ENCODE measurements at places on chromosomes 7 and 10.

DNA sequence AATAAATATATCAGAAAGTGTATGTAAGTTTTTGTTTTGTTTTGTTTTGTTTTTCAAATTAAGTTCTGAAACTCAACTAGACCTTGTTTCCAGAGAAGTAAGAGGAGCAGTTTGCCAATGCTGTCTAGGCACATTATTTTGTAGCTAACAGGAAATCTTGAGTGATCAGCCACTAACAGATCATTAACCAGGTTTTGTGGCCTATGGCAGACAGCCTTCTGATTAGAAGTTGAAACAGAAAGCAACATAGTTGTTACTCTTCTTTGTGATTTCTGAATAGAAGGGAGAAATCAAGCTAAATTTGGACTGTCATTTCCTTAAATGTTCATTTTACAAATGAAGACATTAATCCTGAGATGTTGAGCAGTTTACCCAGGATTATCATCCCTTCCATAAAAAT lies 142.6 kb downstream of the PLXDC2 start:
- no peak for DNase-seq

DNA sequence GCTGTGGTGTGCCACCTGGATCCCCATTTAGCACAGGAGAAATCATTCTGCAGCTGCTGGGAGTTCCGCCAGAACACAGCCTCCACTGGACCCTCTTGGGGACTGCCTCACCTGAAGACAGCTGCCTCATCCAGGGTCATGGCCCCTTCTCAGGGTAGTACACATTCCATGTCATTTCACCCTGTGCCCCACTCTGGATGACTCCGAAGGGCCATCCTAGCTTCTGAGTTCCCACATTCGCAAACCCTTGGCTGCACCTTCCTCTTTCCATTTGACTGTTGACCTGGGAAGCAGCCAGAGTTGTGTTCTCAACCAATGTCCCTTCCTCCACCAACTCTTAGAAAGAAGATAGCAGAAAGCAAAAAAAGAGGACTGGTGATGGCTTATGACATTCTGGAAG lies 125.6 kb upstream of the TBX20 start:
- no peak for DNase-seq

DNA sequence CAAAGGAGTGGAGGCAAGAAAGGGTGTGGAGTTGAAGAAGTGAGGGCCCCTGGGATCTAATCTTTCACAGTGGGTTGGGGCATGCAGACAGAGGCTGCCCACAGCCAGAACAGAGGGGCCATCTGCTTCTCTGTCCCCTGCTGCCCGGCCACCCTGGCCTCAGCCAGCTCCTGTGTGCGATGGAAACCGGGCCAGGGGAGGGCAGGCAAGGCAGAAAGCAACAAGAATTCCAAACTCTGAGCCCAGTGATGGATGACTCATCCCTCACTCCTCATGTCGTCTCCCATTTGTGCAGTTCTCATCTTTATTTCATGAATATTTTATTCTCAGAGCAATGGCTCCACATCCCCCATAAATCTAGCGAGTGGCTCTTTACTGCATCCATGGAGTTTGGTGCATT lies 757.1 kb downstream of the GRID1 start:
- no peak for DNase-seq

- DNase-seq: no peak
These were observed 74.3 kb downstream of the NKX6-2 start for GRCh38 chr10:132711613-132712121.

GRCh38 chr10:72243822-72244437 lies 27.9 kb upstream of the ASCC1 start:
- no peak for DNase-seq

GRCh38 chr10:115981081-115981480 lies 291.9 kb downstream of the GFRA1 start:
- DNase-seq: no peak

DNA sequence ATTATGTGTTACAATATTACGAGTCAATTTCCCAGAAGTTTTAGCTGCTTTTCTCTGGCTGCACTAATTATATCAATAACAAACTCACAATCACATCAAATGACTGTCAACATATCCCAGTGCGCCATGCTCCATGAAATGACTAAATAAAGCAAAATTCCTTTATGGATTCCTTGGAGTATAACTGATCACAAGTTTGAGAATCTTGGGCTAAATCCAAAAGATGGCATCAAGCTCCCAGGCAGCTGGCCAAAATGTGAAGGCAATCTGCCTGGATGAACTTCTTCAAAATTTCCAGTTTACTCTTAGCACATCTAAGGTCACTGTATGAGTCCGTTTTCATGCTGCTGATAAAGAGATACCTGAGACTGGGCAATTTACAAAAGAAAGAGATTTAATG lies 210.8 kb downstream of the CCSER2 start:
- DNase-seq: no peak

GRCh38 chr7:1028044-1028770 lies 16.1 kb upstream of the GPR146 start:
- no peak for DNase-seq

DNA sequence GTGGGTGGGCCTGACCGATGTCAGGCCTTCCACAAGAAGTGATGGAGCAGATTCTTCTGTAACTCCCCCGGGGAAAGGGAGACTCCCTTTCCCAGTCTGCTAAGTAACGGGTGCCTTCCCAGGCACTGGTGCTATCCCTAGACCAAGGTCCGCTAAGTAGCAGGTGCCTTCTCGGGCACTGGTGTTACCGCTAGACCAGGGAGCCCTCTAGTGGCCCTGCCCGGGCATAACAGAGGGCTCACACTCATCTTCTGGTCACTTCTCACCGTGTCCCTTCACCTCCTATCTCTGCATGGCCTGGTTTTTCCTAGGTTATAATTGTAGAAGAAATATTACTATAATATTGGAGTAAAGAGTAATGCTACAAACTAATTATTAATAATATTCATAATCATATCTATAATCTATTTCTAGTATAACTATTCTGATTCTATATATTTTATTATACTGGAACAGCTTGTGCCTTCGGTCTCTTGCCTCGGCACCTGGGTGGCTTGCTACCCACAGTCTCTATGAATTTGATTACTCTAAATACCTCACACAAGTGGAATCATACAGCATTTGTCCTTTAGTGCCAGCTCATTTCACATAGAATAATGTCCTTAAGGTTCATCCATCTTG lies 1378.7 kb downstream of the XPNPEP1 start:
- DNase-seq: no peak

- no peak for DNase-seq
These were observed 123.5 kb upstream of the EGR2 start for GRCh38 chr10:62939698-62940097.

- no peak for DNase-seq
These were observed 23.1 kb upstream of the ST7 start for GRCh38 chr7:116929914-116930913.
